ENCODE measurements at places on chromosomes 11 and 22.
A peak's percentile ranks its signal among the peaks of the same experiment; 100 is the strongest.

GRCh38 chr11:104106136-104106754, 57.7 kb downstream of the PDGFD start:
- no peaks in the 10 kb centered on the region for H3K36me3 ChIP-seq
- no peaks in the 10 kb centered on the region for H3K27me3 ChIP-seq
- DNase-seq, result no peak
- H3K4me3 ChIP-seq, result no peak overlapping the region

DNA sequence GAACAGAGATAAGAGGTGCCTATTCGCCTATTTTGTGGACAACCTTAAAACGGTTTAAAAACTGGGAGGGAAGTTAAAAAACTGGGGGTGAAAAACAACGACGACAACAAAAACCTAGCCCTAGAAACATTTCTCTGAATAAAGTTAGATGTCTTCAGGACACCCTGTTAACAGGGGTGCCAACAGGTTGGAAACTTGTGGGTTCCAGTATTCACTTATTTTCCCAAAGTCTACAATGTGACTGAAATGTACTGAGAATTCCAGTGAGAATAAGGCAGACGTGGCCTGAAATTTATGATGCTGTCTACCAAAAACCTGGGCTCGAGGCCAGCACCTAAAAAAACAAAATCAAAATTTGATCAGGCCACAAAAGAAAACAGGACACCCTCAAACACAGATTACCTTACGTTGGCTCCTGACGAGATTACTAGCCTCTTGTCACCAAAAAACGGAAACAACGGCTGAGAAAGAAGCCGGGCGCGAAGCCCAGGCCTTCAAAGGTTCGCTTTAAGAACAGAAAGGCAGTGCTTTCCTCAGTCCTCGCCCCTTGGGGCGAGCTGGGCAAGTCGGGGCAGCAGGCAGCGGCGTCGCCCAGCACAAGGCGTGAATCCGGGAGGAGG, 906 bp downstream of the CCDC90B start:
- peaks cover 22% of the 10 kb centered on the region for H3K36me3 ChIP-seq
- peak overlapping the region; percentile 100 for H3K27ac ChIP-seq
- H3K27me3 ChIP-seq, result no peaks in the 10 kb centered on the region
- no peak for DNase-seq
- H3K4me1 ChIP-seq, result peaks cover 28% of the 10 kb centered on the region
- H3K4me3 ChIP-seq, result peak overlapping the region; percentile 97

GRCh38 chr11:79546351-79546750, 105.5 kb upstream of the TENM4 start:
- no peaks in the 10 kb centered on the region for H3K27me3 ChIP-seq
- H3K27ac ChIP-seq, result no peak overlapping the region
- no peaks in the 10 kb centered on the region for H3K4me1 ChIP-seq
- no peak for DNase-seq
- no peaks in the 10 kb centered on the region for H3K36me3 ChIP-seq

- H3K4me1 ChIP-seq, result no peaks in the 10 kb centered on the region
- H3K27me3 ChIP-seq, result no peaks in the 10 kb centered on the region
- H3K36me3 ChIP-seq, result no peaks in the 10 kb centered on the region
Measured at GRCh38 chr11:83924795-83925542, 638.8 kb upstream of the CCDC90B start.

DNA sequence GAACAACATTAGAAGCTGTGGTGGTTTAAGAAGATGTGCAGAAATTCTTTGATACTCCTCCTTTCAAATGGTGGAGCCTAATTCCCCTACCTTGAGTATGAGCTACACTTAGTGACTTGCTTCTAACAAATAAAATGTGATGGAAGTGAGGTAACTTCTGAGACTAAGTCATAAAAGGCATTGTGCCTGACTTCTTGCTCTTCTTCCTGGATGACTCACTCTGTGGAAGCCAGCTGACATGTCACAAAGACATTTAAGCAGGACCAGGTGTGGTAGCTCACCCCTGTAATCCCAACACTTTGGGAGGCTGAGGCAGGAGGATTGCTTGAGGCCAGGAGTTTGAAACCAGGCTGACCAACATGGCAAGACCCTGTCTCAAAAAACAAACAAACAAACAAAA, 3.9 kb upstream of the PLA2G3 start:
- no peaks in the 10 kb centered on the region for H3K36me3 ChIP-seq
- no peak overlapping the region for H3K4me3 ChIP-seq
- H3K27ac ChIP-seq, result no peak overlapping the region
- H3K27me3 ChIP-seq, result peaks cover 30% of the 10 kb centered on the region
- DNase-seq, result no peak
- no peaks in the 10 kb centered on the region for H3K4me1 ChIP-seq

- peaks cover 15% of the 10 kb centered on the region for H3K4me1 ChIP-seq
- H3K36me3 ChIP-seq, result peaks cover 33% of the 10 kb centered on the region
- H3K27ac ChIP-seq, result no peak overlapping the region
Measured at GRCh38 chr22:36471341-36471821, 10.1 kb downstream of the TXN2 start.

Data from effector memory CD8-positive, alpha-beta T cell (primary cell).